ENCODE measurements at places on chromosomes 5 and 9.

DNA sequence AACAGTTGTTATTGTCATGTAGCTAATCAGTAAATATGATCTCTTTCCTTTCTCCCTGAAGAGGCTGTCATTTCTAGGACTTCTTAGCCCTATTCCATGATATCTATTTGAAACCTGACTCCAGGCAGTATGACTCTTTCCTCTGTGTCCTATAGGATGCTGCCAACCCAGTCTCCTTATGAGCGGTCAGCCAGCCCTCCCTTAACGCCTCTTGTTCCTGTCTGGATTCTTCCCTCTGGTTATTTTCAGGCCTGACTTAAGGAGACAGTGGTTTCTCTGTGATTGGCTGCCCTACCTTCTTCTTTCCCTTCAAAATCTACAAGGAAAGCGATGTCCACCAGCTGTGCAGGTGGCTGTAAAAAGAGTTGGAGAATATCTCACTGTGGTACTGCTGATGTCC is 19.4 kb upstream of the C5orf63 start:
- no peak for DNase-seq

DNA sequence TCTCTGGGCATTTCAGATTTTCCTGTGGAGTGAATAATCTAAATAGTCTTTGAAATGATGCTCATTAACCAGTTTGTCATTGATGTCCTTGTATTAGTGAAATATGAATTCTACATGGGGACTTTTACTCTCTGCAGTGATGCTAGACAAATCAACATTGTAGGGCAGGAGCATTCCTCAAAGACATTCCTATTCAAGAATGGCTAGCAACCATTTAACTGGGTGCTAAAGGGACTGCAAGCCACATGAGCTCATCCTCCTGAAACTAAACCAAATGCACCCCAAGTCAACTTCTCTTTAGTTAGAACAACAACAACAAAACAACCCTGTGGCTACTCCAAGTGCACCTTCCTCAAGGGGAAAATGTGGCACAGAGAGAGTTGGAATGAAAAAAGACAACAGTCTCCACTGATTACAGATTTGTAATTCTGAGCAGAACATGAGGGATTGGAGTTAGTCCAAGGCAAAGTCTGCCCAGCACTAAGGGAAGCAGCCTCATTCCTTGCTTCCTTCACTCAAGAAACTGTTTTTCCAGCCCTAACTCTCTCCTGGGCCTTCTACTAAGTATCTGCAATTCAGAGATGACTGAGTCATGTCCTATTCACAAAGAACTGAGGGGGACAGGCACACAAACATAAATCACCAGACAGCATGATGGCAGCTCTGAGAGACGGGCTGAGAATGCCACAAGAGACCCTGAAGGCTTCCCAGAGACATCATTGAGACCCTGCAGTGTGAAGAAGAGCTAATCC is 82.0 kb upstream of the WWC1 start:
- no peak for DNase-seq

GRCh38 chr5:112682621-112683061 is 55.0 kb upstream of the APC start:
- DNase-seq = no peak

DNA sequence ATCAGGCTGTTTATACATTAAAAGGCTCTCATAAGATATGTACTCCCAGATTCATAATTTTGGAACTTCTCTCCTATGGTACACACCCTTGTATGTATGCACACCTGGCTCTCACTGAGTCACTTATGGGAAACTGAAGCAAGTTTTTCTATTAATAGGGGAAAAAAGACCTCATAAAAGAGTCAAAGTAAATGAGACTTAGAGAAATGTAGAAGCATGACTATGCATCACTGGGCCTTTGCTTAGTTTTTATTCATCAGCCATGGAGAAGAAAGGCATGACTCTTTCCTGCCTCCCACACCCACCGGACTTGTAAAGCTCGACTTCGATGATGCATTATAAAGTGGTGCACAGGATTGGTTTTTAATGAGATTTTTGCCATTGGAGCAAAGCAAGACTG is 28.2 kb downstream of the MTAP start:
- DNase-seq = no peak

DNA sequence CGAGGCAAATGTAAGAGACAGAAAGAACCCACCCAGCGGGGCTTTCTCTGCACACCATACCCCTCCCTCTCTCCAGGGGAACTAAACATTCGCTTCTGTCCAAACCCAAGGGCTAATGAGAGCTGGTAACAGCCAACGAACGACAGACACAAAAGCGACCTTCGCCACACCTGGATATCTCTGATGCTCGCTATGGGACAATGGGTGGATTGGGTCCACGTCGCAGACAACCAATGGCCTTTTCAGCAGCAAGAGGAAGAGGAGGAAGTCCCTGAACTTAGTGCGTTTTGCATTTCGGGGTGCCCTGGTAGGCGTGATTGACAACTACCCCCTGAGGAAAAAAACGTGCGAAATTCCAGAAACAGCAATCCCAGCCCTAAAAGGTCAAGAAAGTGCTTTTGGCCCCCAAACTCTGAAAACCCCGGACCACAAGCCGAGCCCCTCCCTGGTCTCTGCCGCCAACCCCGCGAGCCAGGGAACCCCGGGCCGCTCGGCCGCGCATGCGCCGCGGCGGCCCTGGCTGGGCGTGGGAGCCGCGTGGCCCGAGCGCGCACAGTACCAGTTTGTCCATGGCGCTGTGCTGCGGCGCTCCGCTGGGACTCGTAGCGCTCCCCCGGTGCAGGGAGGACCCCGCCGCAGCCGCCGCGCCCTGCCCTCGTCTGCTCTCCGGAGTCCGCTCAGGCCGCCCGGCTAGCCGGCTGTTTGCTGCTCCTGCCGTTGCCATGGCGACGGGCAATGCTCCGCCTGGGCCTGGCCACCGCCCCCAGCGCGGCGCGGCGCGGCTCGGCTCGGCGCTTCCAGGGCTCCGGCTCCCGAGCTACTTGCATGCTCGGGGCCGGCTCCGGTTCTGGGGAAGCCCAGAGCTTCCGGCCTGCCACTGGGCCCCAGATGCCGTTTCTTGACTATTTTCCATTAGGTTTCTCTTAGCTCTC is 66.9 kb upstream of the DNAH5 start:
- peak; percentile 70 for DNase-seq

DNA sequence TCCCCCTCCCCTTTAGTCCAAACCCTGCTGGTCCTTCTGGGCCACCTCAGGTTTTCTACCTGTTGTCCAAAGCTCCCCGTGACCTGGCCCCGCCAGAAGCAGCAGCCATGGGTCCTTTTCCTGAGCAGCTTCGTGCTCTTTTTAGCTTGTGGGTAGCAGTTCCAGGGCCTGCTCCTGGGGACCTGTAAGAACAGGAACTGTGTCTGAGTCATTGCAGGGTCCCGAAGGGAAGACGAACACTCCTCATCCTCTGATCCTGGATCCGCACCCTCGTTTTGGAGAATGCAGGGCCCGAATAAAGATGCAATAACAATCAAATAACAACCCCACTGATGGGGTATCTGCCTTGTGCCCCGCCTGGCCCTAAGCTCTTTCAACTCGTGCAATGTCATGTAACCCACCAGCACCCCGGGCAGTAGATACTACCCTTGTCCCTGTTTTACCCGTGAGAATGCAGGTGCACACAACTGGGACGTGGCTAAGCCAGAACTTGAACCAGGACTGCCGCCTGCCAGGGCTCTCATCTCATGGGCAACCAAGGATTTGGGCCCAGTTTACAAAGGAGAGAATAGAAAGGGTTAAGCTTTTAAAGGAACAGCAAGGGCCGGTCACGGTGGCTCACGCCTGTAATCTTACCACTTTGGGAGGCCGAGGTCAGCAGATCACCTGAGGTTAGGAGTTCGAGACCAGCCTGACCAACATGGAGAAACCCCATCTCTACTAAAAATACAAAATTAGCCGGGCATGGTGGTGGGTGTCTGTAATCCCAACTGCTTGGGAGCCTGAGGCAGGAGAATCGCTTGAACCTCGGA is 33.2 kb downstream of the NEK6 start:
- no peak for DNase-seq

- DNase-seq = no peak
Measured at GRCh38 chr5:89105836-89106235, 222.9 kb upstream of the MEF2C start.

DNA sequence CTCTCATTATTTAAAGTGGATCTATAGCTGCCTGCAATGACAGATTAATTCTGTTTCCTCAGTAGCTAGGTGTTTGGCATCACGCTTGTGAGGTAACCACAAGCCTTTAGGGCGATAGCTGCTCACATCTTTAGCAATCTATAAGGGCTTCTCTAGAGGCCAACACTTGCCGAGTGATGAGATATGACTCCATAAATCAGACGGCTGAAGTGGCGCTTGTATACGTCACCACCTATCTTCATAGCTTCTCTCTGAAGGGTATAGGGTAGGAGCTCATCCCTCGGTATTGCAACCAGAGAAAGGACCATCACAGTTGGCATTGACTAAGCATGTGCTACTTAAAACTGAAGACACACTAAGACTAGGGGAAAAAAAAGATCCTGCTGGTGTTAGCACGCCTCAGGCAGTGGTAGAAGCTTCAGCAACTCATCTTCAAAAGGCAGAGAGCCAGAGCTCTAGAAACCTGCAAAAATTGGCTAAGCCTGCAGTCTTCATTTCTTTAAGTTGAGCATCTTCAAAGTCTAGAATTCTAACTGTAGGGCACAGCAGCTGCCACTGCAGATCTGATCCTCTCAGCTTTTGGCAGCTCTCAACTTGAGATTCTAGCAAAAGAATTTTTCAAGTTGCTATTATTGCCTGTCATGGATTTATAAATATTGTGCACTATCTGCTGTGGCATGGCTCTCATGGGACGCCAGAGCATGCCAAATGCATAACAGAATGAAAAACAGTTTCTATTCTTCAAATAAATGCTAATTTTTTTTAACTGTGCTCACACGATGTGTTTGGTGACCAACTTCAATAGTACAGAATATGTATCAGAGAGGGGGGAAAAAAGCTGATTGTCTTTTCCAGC is 37.5 kb downstream of the PSMB7 start:
- no peak for DNase-seq

- no peak for DNase-seq
Measured at GRCh38 chr5:145247745-145248040, 587.4 kb downstream of the PRELID2 start.

GRCh38 chr5:14702238-14702839 is 37.8 kb downstream of the OTULIN start:
- DNase-seq = no peak

DNA sequence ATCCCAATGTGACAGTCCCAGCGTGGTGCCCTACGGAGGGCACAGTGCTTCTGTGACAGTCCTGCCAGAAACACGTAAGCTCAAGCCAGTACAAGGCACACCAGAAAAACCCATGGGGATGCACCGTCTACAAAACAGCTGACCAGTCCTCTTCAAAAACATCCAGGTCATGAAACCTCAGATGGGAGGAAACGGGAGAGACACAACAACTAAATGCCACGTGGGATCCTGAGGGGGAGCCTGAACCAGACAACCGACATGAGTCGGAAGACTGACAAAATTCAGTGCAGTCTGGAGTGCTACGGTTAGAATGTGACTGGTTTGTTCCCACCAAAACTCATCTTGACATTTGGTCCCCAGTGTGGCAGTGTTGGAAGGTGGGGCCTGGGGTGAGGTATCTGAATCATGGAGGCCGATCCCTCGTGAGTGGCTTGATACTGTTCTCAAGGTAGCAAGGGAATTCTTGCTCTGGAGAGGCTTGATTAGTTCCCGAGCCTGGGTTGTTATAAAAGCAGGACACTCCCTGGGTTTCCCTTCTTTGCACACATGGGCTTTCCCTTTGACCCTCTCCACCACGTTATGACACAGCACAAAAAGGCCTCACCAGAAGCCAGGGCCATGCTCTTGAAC is 55.4 kb downstream of the ADAMTS2 start:
- no peak for DNase-seq

GRCh38 chr9:78004478-78005229 is 27.0 kb downstream of the GNAQ start:
- DNase-seq = peak; percentile 55

- no peak for DNase-seq
Measured at GRCh38 chr5:10017786-10018185, 231.9 kb downstream of the ATPSCKMT start.

- no peak for DNase-seq
Measured at GRCh38 chr9:131179561-131180219, 54.3 kb downstream of the NUP214 start.

- DNase-seq = no peak
Measured at GRCh38 chr9:116100711-116101121, 52.9 kb upstream of the PAPPA start.

DNA sequence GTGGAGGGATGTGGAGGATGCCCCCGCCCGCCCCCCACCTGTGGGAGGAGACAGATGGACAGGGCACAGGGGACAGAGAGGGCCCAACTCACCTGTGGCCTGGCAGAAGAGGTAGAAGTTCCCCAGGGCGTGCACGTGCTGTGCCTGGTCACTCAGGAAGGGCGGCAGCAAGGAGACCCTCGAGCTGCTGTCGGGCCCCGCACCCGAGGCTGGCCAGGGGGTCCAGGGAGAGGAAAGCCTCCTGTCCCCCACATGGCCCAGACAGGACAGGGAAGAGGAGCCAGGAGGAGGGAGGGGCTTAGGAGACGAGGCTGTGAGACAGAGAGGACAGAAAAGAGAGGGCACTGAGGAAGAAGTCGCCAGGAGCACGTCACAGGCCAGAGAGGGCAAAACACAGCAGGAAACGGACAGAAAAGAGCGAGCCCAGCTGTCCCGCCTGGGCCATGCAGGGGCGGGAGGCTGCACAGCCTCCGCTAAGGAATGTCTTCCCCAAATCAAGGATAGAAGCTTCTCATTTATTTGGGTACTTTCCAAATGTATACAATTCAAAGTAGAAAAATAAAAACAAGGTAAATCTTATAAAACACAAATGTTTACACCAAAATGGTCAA is 58.5 kb downstream of the SECISBP2 start:
- DNase-seq = no peak

GRCh38 chr5:155826611-155827507 is 500.1 kb upstream of the SGCD start:
- DNase-seq = no peak

DNA sequence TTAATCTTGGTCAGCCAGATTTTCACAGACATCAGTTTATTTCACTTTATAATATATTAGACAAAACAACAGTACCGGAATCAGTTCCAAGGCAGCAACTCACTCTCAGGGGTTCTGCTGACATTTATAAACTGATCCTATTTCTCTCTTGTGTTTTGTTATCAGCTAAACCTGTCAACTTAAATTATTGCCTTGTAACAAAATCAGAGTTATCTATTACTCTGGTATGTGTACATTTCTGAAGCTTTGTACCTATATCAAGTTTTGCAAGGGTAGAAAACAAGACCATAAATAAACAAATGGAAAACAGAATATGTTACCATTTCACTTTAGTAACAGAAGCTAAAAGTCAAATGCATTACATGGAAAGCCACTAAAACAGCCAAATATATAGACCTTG is 122.1 kb downstream of the SIL1 start:
- no peak for DNase-seq

DNA sequence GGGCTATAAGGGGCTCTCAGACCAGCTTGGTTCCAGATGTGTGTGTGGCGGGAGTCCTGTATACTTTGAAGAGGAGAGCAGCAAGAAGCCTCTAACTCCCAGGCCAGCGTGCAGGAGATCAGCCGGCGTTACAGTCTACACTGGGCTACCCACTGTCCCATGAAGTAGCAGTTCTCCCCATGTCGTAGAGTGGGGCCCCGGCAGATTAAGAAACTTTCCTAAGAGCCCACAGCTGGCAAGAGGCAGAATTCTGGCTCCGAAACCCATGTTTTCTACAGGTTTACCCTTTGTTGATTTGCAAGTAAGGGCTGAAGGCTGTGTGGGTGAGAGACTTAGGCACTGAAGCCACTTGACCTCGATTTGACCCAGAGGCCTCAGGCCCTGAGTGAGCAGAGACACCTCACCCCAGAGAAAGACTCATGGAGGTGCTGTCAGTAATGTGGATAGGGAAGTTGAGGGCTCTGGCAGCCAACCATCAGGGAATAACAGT is 881 bp upstream of the B4GALT1 start:
- DNase-seq = no peak

- DNase-seq = no peak
Measured at GRCh38 chr9:77892171-77892570, 139.4 kb downstream of the GNAQ start.

Measured in HuH-7 (cell line).